ENCODE measurements at places on chromosomes 6 and 20.

DNA sequence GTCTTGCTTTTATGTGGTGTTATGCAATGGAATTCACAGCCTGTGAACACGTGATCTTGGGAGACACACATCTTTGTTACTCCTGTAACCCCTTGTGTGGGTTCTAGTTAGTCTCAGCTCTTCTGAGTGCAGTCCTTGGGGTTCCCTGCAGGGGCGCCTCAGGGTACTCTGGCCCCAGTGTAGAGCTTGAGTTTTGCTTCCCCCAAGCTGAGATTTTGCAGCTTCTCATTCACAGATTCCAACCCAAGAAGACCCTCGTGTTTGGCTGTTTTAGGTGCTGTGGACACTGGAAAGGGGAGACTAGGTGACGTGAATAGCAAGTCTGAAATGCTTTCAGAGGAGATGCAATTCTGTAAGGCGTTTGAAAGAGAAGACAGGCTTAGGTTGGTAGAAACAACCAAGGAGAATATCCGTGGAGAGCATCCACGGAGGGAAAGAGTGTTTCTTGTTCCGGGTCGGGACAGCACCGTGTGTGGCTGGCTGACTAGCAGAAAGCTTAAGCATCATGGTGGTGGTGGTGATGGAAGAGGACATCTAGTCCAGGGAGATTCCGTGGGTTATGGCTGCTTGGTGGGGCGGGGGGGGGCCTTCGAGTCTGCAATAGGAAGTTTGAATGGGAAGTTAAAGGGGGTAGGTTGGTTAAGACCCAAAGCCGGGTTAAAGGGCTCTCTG is 30.1 kb downstream of the DUSP22 start:
- no peak for DNase-seq

GRCh38 chr6:44074813-44075646 is 52.2 kb downstream of the MRPL14 start:
- no peak for DNase-seq

DNA sequence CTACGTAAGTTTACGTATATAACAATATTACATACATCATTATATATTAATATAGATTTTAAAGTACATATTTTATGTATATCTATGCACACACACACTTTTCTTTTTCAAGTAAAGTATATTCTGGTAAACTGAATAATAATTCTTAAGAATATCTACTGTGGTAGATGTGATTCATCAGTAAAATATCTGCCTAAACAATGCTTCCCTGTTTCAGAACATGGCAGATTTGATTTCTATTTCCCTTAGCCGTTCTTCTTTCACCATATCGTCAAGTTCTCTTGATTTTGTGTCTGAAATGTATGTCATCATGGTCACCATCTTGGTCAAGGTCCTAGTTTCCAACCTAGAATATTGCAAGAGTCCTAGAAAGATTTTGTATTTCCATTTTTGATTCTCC is 195.6 kb downstream of the HDGFL1 start:
- DNase-seq = no peak

GRCh38 chr6:158072083-158072721 is 90.5 kb downstream of the SYNJ2 start:
- DNase-seq = peak; percentile 80

- no peak for DNase-seq
Measured at GRCh38 chr20:18596270-18596669, 8.4 kb downstream of the DTD1 start.

- no peak for DNase-seq
Measured at GRCh38 chr20:44247131-44247571, at the start of gene GDAP1L1. Gene GDAP1L1 (plus strand): TSS chr20:44247308. CDS start chr20:44247335, 27 bp downstream.

GRCh38 chr6:157488716-157489118 is 107.7 kb downstream of the ZDHHC14 start:
- DNase-seq = no peak

DNA sequence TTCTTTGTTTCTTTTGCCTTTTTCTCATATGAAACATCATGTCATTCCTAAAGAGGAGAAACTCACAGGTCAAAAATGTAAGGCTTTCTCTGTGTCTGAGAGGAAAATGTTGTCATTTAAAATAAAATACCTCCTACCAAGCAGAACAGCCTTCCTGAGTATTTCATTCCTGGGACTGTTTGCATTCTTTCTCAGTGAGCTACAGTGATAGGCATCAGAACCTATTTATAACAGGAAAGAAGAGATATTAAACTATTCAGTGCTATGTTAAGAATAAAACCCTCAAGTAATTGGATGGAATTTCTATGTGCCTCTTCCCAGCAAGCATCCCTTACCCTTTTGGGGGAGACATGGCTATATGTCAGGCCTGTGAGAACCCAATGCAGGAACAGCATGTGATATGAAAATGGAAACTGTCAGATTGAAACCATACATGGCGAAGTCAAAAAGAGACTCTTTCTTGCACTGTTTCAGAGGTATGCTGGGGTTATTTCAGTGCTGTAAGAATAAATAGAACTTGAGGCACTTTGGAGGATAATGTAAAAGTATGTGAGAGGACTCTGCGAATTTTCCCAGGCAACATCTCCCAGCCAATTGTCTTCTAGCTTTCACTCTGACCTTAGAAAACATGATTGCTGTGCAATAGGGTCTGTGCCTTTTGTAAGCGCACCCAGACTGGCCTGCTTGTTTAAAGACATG is 133.8 kb upstream of the CCN2 start:
- no peak for DNase-seq

- DNase-seq = no peak
Measured at GRCh38 chr6:50819904-50820868, 1.5 kb downstream of the TFAP2B start.

- DNase-seq = no peak
Measured at GRCh38 chr20:32321390-32321789, 36.7 kb upstream of the ASXL1 start.

GRCh38 chr6:152371775-152372174 is 265.4 kb downstream of the SYNE1 start:
- no peak for DNase-seq

DNA sequence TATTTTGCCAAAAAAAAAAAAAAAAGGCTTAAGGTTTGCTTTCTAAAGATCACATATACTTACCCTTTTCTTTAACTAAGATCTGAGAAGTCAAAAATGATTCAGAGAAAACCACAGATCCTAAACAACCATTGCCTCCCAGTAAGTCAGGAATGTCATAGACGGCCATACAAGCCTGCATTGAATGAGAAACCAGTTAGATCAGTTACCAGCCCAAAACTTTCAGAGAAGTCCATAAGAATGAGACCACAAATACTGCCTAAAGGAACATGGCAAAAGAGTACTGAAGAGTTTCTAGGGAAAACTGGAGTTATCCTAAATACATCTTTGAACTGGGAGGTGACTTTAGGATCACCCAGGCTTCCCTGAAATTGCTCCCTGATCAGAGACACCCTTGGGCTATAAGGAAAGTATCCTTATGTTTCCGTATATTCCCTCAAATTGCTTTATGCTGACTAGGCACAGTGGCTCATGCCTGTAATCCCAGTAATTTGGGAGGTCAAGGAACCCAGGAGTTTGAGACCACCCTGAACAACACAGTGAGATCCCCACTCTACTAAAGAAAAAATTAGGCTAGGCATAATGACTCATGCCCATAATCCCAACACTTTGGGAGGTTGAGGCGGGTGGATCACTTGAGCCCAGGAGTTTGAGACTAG is 79.4 kb upstream of the SLC4A11 start:
- DNase-seq = no peak

DNA sequence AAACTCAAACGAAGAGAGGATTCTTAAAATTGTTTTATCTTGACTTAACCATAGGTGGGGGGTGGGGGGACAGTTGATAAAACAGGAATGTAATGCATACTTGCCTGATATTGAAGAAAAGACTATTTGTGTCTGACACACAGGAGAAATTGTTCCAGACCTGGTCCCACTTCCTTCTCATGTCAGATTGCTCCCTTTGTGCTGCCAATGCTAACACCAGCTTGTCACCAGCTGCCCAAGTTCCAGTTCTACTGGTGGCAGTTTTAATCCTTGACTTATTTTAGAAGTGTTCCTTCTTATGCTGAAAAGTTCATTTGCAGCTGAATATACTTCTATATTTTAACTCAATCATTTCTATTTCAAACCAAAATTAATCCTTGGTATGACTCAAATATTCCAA is 127.3 kb downstream of the GMDS start:
- DNase-seq = no peak

GRCh38 chr6:6622501-6622900 is 34.0 kb downstream of the LY86 start:
- DNase-seq = no peak

- DNase-seq = peak; percentile 34
Measured at GRCh38 chr20:58306421-58307261, 2.9 kb upstream of the RAB22A start.

GRCh38 chr6:16413399-16413798 is 175.0 kb downstream of the GMPR start:
- no peak for DNase-seq

- no peak for DNase-seq
Measured at GRCh38 chr6:159061805-159062563, 17.2 kb upstream of the TAGAP start.

DNA sequence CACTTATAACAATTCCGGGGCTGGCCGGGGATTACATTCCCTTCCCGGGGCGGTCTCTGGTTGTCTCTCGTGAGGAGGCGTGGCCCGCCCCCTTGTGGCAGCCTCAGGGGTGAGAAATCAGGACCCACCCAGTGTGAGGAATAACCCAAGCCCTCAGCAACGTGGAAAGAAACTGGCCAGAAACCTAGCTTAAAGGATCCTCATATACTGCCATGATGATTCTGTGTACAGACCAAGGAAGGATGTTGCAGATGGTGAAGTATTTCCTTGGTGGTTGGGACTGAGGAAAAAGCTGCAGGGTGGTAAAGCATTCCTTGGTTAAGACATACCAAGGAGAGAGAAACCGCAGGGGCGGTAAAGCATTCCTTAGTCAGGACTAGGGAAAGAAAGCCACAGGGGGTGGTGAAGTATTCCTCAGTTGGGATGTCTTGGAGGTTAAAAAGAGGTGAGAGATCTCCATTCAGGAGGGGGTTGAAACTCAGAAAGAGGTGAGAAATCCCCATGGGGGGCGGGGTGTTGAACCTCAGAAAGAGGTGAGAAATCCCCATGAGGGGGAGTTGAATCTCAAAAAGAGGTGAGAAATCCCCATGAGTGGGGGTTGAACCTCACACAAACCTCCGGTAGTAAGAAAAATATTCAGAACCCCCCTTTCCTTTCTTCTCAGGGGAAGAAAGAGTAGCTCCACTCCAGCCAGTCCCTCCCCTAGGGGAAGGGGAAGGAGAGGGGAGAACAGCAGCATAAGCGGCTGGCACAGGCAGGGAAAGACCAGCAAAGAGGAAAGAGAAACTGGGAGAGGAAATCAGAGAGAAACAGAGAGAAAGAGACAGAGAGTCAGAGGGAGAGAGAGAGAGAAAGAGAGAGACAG is 238.1 kb downstream of the RNGTT start:
- DNase-seq = peak; percentile 31

GRCh38 chr6:30543821-30544220 is 12.5 kb downstream of the GNL1 start:
- DNase-seq = no peak

- DNase-seq = peak; percentile 46
Measured at GRCh38 chr6:156795825-156796224, 18.6 kb downstream of the ARID1B start.

Measured in femur (tissue), 1 donor.